Activated T-helper 2 cell treated with anti-CD3 and anti-CD28 coated beads, Interferon-gamma antibody, Interleukin-2, Interleukin-4, amounts not matched to agents 10 μg/mL and 5 μg/mL and 100 μg/mL, durations not matched to agents 14 hours and 24 hours and 36 hours (primary cell): ENCODE measurements at places on chromosomes 1 and 21.

- H3K27me3 ChIP-seq, result no peaks in the 10 kb centered on the region
- H3K4me3 ChIP-seq, result no peak overlapping the region
- H3K27ac ChIP-seq, result no peak overlapping the region
- no peak for DNase-seq
These were observed 11.5 kb downstream of the RO60 start for GRCh38 chr1:193070942-193071341.

GRCh38 chr1:178101654-178102053 is 7.8 kb downstream of the RASAL2 start:
- H3K36me3 ChIP-seq, result no peaks in the 10 kb centered on the region
- peaks cover 1% of the 10 kb centered on the region for H3K27me3 ChIP-seq
- no peak overlapping the region for H3K27ac ChIP-seq
- no peak for DNase-seq

DNA sequence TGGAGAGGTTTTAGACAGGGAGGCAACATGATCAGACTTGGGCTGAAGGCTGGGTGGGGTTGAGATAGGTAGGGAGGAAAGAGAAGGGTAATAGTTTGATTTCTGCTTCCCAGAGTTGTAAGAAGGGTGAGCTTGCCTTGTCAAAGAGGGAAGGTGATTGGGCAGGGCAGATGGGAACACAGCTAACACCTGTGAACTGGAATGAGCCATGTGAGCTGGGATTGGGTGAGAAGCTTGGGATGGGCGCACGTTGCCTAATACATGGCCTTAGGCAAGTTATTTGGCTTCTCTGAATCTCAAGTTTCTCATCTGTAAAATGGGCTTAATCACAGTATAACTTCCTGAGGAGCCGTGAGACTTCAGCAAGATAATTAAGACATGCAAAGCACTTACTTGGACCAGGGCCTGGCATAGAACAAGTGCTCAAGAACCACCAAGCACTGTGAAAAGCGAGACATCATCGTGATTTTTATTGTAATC is 33.8 kb upstream of the ID3 start:
- H3K4me1 ChIP-seq, result peaks cover 58% of the 10 kb centered on the region
- no peak overlapping the region for H3K4me3 ChIP-seq
- peak overlapping the region; percentile 95 for H3K27ac ChIP-seq

DNA sequence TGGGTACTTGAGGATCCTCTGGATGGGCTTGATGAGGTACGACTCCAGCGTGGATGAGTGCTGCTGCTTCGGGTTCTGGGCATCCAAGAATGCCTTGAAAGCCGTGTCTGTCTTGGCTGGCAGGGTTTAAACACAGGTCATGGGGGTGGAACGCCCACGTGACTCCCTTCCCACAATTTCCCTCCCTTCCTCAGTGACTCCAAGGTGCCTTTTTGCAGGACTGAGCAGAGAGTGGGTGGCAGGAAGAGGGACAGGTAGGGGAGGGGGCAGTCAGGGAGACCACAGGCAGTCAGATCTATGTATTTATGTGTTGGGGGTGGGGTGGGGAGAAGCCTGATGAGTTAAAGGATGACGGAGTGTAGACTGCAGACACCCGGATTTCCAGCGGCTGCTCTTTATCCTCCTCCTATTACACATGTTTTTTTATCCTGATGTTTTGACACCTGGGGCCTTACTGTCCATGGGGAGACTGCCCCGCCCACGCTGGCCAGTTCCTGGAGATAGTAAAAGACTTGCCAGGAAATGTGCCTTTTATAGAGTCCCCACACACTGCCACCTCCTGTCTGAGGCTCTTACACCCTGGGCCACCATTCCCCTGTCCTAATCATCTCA is 103.2 kb upstream of the KRTAP19-8 start:
- H3K27me3 ChIP-seq, result no peaks in the 10 kb centered on the region
- no peak overlapping the region for H3K4me3 ChIP-seq
- no peak for DNase-seq
- no peak overlapping the region for H3K27ac ChIP-seq

- H3K4me1 ChIP-seq, result no peaks in the 10 kb centered on the region
- no peak overlapping the region for H3K4me3 ChIP-seq
- peaks cover 7% of the 10 kb centered on the region for H3K27me3 ChIP-seq
- DNase-seq, result no peak
- no peak overlapping the region for H3K27ac ChIP-seq
These were observed 10.7 kb downstream of the KCNA10 start for GRCh38 chr1:110508028-110508940.

DNA sequence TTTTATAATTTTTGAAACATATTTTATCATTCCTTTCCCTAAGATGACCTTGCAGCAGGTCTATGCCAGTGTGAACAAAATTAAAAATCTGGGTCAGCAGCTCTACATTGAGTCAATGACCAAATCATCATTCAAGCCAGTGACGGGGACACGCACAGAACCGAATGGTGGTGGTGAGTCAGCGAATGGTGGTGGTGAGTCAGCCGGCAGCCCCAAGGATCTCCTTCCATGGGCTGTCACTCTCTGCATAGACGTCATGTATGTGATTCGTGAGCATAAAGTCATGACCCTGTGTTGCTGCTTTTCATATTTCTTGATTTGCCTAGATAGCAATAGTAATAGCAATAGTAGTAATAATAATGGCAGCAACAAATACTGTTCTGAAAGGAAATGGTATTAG is 26.3 kb downstream of the PER3 start:
- H3K36me3 ChIP-seq, result peaks cover 19% of the 10 kb centered on the region
- H3K27me3 ChIP-seq, result peaks cover 4% of the 10 kb centered on the region

- H3K4me1 ChIP-seq, result no peaks in the 10 kb centered on the region
- H3K36me3 ChIP-seq, result no peaks in the 10 kb centered on the region
- H3K27ac ChIP-seq, result no peak overlapping the region
- DNase-seq, result no peak
These were observed 54.3 kb upstream of the SH3GLB1 start for GRCh38 chr1:86650065-86650464.

- H3K4me1 ChIP-seq, result no peaks in the 10 kb centered on the region
- H3K36me3 ChIP-seq, result no peaks in the 10 kb centered on the region
- no peaks in the 10 kb centered on the region for H3K27me3 ChIP-seq
- DNase-seq, result no peak
- no peak overlapping the region for H3K27ac ChIP-seq
These were observed 9.8 kb downstream of the RGS18 start for GRCh38 chr1:192167911-192168700.

GRCh38 chr1:36714301-36714700 is 231.6 kb upstream of the CSF3R start:
- no peaks in the 10 kb centered on the region for H3K4me1 ChIP-seq
- no peak overlapping the region for H3K27ac ChIP-seq
- H3K27me3 ChIP-seq, result peaks cover 26% of the 10 kb centered on the region
- DNase-seq, result no peak

DNA sequence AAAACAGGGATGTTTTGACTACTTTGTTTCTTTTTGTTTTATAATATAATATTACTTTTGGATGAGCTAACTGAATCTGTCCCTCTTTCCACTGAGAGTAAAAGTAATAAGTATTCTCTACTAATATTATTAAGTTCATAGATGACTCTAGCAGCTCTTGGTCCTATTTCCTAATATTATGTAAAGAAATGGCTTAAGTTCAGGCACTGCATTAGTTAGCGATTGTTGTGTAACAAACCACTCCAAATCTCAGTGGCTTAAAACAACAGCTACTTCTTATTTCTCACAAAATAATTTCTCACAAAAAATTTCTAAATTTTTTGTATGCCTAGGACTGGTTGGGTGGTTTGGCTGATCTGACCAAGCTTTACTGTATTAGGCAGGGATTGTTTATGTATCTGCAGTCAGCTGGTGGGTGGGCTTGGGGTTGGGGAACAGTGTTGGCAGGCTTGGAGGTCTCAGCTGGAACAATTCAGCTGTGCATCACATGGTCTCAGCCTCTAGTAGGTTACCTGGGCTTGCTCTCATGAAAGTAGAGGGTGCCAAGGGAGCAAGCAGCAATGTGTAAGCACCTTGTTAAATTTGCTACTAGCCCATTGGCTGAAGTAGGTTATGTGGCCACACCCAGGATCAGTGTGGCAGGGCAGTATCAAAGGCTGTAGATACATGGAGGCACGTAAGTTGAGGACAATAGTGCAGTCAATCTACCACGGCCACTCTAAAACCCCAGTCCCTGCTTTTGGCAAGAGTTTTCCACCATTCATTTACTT is 8.8 kb upstream of the CCT8 start:
- peaks cover 8% of the 10 kb centered on the region for H3K36me3 ChIP-seq
- H3K4me1 ChIP-seq, result peaks cover 28% of the 10 kb centered on the region
- no peak overlapping the region for H3K27ac ChIP-seq

DNA sequence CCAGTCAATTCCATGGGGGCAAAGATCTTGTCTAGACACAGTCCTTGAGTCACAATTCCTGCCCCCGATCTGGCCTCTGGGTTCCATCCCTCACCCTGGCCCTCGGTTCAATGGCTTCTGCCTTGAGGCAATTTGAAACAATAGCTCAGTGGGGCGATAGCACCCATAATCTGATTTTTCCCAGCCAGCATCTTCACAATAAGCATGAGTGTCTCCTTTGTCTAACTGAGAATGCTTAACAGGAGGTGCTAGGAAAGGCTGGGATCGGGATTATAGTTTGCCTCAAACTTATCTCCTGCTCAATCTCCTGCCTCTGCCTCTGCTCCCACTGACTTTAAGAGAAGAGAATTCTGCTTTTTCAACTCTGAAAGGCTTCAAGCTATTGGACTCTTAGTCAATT is 293.9 kb upstream of the PROX1 start:
- H3K27ac ChIP-seq, result no peak overlapping the region
- H3K27me3 ChIP-seq, result no peaks in the 10 kb centered on the region
- H3K4me1 ChIP-seq, result no peaks in the 10 kb centered on the region
- no peaks in the 10 kb centered on the region for H3K36me3 ChIP-seq

- no peak overlapping the region for H3K27ac ChIP-seq
- no peaks in the 10 kb centered on the region for H3K4me1 ChIP-seq
- H3K27me3 ChIP-seq, result peaks cover 1% of the 10 kb centered on the region
- H3K36me3 ChIP-seq, result no peaks in the 10 kb centered on the region
- DNase-seq, result no peak
These were observed 457.3 kb upstream of the VAMP3 start for GRCh38 chr1:7313826-7314225.

- no peak for DNase-seq
- H3K4me3 ChIP-seq, result no peak overlapping the region
- peaks cover 2% of the 10 kb centered on the region for H3K27me3 ChIP-seq
- H3K4me1 ChIP-seq, result no peaks in the 10 kb centered on the region
- H3K27ac ChIP-seq, result no peak overlapping the region
These were observed 57.5 kb downstream of the TYW3 start for GRCh38 chr1:74790453-74790852.

- H3K27ac ChIP-seq, result peak overlapping the region; percentile 56
- no peaks in the 10 kb centered on the region for H3K36me3 ChIP-seq
- peaks cover 5% of the 10 kb centered on the region for H3K27me3 ChIP-seq
These were observed 15.1 kb upstream of the AIM2 start for GRCh38 chr1:159091607-159092031.

- no peak for DNase-seq
- no peaks in the 10 kb centered on the region for H3K4me1 ChIP-seq
- H3K27ac ChIP-seq, result no peak overlapping the region
- H3K36me3 ChIP-seq, result no peaks in the 10 kb centered on the region
- H3K27me3 ChIP-seq, result peaks cover 3% of the 10 kb centered on the region
- H3K4me3 ChIP-seq, result no peak overlapping the region
These were observed 143.2 kb downstream of the MIS18A start for GRCh38 chr21:32135401-32136363.

GRCh38 chr1:6880951-6881690 is 95.9 kb downstream of the CAMTA1 start:
- no peak for DNase-seq
- no peak overlapping the region for H3K27ac ChIP-seq
- no peaks in the 10 kb centered on the region for H3K27me3 ChIP-seq
- no peaks in the 10 kb centered on the region for H3K36me3 ChIP-seq
- H3K4me1 ChIP-seq, result peaks cover 5% of the 10 kb centered on the region

GRCh38 chr1:31755850-31756492 is 8.2 kb downstream of the ADGRB2 start:
- H3K27me3 ChIP-seq, result peaks cover 18% of the 10 kb centered on the region
- H3K4me3 ChIP-seq, result no peak overlapping the region
- peaks cover 2% of the 10 kb centered on the region for H3K4me1 ChIP-seq

GRCh38 chr1:193701759-193702158 is 515.3 kb upstream of the B3GALT2 start:
- peaks cover 42% of the 10 kb centered on the region for H3K4me1 ChIP-seq
- H3K36me3 ChIP-seq, result peaks cover 14% of the 10 kb centered on the region
- no peak overlapping the region for H3K4me3 ChIP-seq
- peak overlapping the region; percentile 72 for H3K27ac ChIP-seq

DNA sequence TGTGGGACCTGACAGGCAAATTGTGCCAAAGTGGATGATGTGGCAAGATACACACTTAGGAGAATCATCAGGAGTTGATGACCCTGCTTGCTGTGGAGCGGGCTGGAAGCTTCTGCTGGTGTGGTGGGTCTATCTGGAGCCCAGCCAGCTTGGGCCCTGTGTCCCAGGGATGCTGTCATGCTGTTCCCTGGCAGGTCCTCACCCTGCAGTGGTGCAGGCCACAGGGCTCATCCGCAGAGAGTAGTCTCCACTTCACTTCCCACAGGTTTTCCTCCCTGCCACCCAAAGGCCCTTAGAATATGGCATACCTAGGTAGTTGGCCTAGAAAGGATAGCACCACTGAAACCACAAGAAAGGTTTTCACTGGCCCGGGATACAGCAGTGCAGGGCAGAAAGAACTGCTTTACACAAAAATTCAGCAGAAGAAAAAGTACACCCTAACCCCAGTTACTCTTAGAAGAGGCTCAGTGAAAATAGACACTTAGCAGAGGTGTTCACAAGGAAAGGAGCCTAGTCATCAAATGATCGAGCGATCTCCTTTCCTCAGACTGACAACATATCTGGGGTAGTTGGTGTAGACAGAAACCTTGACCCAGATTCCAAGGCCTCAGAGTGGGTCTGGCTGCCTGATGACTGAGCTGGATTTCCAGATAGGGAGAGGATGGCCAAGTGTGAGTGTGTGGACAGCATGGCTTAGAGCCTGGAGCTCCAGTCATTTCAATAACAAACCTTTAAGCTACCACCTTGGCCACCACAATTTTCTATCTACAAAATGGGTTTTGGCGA is 1.3 kb upstream of the C1orf226 start:
- no peak overlapping the region for H3K4me3 ChIP-seq
- H3K4me1 ChIP-seq, result no peaks in the 10 kb centered on the region
- H3K36me3 ChIP-seq, result no peaks in the 10 kb centered on the region

GRCh38 chr1:178183796-178184195 is 89.9 kb downstream of the RASAL2 start:
- no peaks in the 10 kb centered on the region for H3K27me3 ChIP-seq
- no peak overlapping the region for H3K4me3 ChIP-seq
- no peaks in the 10 kb centered on the region for H3K4me1 ChIP-seq
- no peaks in the 10 kb centered on the region for H3K36me3 ChIP-seq
- H3K27ac ChIP-seq, result no peak overlapping the region

- no peak for DNase-seq
- peaks cover 26% of the 10 kb centered on the region for H3K4me1 ChIP-seq
- no peak overlapping the region for H3K27ac ChIP-seq
- H3K27me3 ChIP-seq, result peaks cover 32% of the 10 kb centered on the region
These were observed 52.3 kb upstream of the DNAJC6 start for GRCh38 chr1:65256860-65257708.
